GM23338 (cell line): ENCODE measurements at places on chromosomes 4 and X. TPM values are rescaled to one million over a fixed set of nuclear protein-coding genes. Genes with fewer than 3 reads are reported as not detected.

Gene DRD5
- total RNA-seq, result 0.24 and 0.43 TPM in 2 replicates

DNA sequence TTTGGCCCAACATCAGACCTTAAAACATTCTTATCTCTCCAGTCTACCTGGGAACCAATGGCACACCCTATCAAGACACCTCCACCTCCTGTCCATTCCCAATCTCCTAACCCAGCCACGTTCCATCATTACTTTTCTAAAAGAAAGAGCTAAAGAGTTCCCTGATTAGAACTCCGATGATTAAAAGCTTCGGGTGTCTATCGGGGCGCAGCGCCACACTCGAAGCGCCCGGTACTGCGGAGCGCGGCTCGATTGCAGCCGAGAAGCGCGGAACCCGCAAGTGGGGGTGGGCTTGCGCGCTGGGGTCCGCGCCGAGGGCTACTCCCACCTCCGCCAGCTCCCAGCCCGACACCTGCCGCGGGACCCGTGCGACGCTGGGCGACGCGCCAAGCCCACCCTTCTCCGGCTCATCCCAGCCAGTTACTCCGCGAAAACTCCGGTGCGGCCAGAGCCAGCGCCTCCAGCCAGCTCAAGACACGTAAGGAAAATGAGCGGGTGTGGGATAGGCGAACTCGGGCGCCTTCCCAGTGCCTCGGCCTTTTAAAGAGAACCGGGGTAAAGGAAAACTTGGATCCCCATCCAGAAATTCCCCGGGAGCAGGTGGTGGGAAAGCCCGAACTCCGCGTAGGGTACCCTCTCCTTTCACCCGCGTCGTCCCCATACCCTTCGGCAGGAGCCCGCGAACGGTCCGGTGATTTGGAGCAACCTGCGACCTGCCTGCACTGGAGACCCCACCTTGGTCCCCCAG is 593 bp downstream of the NPY1R start:
- peak; percentile 68 for DNase-seq

DNA sequence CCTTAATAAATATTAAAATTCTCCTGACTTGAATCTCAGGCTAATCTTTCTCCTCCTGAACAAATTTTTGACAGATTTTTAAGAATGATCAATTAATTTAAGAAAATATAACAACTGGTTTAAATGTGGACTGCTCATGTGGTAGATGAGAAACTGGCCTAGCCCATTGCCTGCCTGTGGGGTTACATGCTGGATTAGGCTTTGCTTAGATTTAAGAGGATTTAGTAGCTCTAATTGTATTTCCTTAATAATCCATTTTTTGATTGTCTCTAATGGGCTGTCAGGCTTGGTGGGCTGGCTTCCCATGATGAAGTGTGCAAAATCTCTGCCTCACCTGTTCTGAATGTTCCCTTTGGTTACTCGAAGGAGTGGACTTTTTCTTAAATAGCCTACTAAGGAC is 27.8 kb upstream of the LIMCH1 start:
- no peak for DNase-seq

- no peak for DNase-seq
These were observed 85.5 kb downstream of the NFKB1 start for GRCh38 chr4:102586644-102587021.

Gene IL21
- total RNA-seq, result not detected in 2 replicates

- peak; percentile 56 for DNase-seq
These were observed 111.5 kb downstream of the GNL3L start for GRCh38 chrX:54641530-54641929.

- no peak for DNase-seq
These were observed 49.9 kb upstream of the ADAD1 start for GRCh38 chr4:122328893-122329292.

DNA sequence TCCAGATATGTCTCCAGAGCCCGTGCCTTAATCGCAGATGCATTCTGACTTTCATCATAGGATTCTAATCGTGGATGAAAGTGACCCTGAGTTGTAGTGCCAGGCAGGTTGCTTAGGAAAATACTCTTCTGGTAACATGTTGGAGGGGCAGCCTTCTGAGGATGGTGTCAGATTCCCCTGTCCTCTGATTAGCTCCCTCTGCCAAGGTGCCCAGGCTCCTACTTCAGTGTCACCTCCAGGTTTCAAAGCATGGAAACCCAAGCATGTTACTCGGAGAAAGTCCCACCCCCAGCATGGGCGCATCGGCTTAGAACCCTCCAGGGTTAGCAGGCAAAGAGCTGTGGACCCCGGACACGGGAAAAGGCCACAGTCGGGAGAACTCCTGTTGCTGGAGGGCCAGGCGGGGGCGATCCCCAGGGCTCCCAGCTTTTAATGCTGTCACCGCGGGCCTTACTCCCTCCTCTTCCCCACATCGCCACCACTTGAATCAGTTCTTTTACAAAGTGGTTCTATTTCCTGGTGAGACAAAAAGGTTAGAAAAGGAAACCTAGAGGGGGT is 44.5 kb downstream of the TRIM2 start:
- DNase-seq, result no peak

Gene ALAS2
- 0.50 TPM in 1 of 2 replicates, not detected in the other for total RNA-seq

- no peak for DNase-seq
These were observed 21.1 kb upstream of the CD38 start for GRCh38 chr4:15757054-15757453.

GRCh38 chr4:121860121-121860520 is 10.2 kb downstream of the BBS7 start:
- DNase-seq, result no peak

DNA sequence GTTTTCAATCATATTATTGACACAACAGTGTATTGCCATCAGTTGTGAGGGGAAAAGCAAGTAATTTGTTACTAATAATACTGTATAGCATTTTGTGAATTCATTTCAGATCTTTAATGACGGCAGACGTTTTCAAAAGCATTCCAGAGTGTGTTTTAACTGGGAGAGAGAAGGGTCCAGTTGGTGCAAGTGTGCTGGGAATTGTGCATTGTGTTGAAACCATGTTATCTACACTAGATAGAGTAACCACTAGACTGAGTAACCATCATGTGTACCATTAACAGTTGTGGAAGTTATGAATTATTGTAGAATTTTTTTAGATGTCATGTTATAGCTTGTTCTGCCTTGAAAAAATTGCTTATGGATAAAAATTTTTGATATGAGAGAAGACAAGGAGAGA is 104.5 kb upstream of the VEGFC start:
- DNase-seq, result no peak

DNA sequence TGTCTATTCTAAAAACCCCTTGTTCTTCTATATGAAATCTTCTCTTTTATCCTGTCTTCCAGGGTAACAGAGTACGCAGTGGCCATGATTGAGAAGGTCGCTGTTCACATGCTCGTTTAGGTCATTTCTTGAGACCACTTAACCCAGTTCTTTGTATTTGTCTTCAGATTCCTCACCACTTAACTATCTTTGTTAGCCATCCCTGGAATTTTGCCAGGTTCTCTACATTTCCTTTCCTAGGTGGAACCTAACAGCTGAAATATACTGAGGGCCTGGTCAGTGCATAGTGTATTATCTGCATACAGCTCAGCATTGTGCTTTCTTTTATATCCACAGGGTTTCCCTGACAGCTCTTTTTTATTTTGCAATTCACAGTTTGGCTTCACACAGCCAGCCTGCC is 148.9 kb upstream of the GALNT7 start:
- peak; percentile 29 for DNase-seq

DNA sequence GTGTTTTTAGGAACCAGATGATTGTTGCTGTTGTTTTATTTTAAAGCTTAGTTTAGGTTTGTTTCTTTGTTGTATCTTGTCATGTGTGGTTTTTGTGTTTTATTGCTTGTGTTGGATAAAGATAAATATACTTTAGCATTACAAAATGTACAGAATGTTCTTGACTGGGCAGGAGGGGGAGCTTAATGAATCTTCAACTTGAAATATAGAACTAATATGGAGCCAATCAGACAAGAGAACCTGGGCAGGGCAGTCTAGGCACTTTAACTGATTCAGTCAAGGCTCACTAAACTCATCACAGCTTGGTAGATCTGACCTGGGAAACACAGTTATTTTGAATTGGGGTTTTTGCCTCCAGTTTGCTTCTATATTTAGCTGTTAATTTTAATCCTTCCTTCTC is 304.2 kb downstream of the ARHGAP24 start:
- no peak for DNase-seq
